Activated CD8-positive, alpha-beta memory T cell treated with anti-CD3 and anti-CD28 coated beads for 4 hours (primary cell): ENCODE measurements at places on chromosomes 1 and 21.

DNA sequence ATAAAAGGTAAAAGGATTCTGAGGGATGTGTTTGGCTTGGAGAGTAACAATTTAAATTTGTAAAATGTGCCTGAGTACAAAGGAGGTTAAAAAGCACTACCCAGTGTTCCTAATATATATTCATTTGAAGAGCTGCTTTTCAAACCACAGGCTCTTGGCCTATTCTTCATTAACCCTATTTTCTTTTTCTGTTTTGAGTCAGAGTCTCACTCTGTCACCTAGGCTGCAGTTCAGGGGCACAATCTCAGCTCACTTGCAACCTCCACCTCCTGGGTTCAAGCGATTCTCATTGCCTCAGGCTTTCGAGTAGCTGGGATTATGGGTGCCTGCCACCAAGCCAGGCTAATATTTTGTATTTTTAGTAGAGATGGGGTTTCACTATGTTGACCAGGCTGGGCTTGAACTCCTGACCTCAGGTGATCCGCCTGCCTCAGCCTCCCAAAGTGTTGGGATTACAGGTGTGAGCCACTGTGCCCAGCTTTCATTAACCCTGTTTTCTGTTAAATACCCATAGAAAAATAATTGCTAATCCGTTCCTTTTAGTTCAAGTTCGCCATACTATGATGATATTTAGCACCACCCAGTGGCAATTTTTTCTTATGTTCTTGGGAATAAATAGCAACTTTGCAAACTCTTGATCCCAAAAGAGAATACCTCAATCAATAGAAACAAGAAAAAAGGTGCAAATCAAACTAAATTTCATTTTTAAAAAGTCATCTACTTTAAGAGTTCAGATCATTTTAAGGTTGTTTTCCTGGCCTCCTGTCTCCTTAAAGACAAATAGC, 30.5 kb downstream of the ZBTB8OS start:
- DNase-seq, result no peak

DNA sequence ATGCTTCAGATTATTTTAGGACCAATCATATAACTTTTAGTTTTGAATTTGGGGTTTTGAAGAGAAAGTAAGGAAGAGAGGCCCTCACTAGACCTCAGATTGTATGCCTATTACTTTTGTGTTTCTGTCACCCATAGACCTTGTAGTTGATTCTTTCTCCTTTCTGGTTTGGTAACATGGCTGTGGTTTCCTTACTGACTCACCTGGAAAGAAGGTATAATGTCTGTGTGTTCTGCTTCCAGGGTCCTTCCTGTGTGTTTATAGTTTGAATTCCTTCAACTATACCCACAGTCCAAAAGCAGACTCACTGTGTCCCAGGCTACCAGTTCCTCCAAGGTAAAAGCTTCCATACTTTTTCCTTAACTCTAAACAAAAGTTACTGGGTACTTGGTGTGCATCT, 8.1 kb downstream of the SLC44A3 start:
- DNase-seq, result no peak

- no peak for DNase-seq
These were observed 555.9 kb downstream of the LMO4 start for GRCh38 chr1:87884581-87884980.

DNA sequence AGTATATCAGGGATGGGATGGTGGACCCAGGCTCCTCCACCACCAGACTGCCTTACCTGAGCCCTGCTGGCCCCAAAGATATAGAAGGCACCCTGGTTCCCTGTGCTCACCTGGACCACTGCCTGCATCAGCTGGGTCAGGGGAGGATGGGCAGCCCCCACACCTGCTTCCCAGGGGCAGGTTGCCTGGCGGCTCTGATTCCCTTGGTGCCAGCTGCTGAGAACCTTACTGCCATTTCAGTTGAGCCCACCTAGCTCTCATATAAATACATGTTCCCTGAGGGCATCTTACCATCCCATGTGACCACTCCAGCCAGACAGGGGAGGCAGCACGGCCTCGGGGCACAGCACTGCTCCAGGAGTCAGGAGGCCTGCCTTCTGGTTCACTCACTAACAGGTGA, 24.4 kb downstream of the PSEN2 start:
- no peak for DNase-seq

- DNase-seq, result no peak
These were observed at the start of gene BATF3 for GRCh38 chr1:212699625-212700222. Gene BATF3 (minus strand): TSS chr1:212699840. CDS start chr1:212699762, 78 bp downstream.

DNA sequence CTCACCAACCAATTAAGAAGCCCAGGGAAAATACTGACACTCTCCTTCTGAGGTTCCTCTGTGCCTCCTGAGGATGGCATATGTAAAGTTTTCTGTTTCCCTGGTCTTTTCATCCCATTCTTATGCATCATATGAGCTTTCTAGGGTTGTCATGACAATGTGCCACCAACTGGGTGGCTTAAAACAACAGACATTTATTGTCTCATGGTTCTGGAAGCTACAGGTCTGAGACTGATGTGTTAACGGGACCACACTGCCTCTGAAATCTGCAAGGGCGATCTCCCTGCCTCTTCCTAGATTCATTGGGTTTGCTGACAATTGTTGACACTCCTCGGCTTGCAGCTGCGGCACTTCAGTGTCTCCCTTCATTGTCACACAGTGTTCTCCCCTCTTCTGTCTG, 308.4 kb downstream of the RGS7 start:
- no peak for DNase-seq

- no peak for DNase-seq
These were observed 11.8 kb downstream of the LMX1A start for GRCh38 chr1:165344736-165345135.

DNA sequence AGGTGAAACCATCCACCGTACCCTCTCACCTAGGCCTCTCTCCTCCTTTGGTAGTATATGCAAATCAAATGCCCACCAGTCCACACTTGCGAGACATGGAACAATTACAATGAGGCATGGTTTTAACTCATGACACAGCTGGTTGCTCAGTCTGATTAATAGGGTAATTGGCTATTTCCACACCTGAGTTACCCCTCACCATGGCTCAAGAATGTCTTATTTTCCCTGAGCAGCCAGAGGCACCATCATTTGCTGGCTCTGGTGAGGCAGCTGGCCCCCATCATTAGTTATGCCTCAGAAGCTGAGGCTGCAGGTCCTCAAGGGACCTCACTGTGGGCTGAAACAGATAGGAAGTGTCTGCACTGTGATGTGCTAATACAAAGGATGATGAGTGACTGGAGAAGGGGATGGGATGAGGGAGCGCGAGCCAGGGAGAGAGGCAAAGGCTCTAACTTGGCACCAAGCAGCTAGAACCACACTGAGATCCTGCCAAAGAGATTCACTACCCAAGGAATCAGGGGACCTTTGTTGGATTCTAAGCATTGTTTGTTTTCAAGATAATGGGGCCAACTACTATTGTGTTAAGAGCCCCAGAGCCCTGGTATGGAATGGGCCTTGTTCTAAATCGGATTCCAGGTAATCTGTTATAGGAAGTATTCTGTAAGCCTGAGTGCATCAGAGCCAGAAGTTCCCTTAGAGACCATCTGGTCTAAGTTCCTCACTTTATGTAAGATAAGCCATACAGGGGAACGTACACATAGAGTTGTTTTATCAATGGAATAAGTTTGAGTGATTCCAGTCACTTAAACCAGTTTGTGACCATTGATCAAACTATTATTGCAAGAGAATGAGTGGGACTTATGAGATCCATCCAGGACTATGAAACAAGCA, 80.0 kb upstream of the CNTN2 start:
- DNase-seq, result no peak

- DNase-seq, result no peak
These were observed 69.6 kb downstream of the SDCCAG8 start for GRCh38 chr1:243325305-243325890.

- no peak for DNase-seq
These were observed 3.8 kb upstream of the SELENON start for GRCh38 chr1:25795946-25796810.

GRCh38 chr1:109083923-109084322, 6.6 kb upstream of the TMEM167B start:
- DNase-seq, result no peak

DNA sequence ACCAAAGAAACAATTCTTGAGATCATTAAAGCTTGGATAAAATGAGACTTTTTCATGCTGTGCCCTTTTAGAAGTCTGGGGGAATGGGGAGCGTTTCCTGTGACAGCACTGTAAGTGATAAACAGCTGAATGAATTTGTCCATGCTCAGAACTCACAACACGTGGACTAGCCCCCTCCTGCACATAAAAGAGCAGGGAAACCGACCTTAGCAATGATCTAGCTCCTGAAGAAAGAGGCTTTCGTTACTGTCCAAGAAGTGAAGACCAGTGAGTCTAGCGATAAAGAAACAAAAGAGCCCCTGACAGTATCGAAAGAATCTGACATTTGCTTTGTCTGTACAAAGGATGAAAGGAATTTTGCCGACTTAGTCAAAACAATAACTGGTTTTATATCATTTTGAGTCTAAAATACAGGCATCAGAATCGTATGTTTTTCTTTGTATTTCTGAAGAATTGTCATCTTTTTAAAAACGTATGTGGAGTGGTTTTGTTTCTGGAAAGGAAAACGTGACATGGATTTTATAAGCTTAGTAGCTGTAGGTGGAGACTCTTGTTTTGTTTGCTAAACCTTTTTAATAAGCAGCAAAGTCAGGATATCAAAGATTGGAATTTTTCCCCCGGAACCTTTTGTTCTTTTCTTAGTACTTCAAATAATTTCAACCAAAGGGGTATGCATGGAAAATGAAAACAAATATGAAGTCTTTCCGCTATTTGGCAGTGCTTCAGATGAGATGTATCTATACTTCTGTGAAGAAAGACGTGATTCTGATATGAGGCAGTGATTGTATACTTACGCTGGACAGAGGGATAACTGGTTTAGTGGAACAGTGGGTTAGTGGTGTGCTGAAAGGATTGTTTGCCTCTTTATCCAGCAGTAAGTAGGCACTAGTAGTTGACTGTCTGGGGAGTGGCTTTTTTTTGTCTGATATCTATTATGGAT, 61.0 kb downstream of the MAST2 start:
- DNase-seq, result no peak

DNA sequence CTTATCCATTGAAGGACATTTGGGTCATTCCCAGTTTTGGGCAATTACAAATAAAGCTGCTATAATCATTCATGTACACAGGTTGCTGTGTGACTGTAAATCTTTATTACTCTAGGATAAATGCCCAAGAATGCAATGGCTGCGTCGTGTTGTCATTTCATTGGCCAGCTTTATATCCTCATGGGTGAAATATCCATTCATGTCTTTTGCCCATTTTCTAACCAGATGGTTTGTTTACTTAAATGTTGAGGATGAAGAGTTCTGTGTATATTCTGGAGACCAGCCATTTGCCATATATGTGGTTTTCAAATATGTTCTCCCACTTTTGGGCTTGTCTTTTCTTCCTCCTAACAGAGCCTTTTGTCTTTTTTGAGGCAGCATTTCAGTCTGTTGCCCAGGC, 25.3 kb downstream of the TRIM11 start:
- no peak for DNase-seq

DNA sequence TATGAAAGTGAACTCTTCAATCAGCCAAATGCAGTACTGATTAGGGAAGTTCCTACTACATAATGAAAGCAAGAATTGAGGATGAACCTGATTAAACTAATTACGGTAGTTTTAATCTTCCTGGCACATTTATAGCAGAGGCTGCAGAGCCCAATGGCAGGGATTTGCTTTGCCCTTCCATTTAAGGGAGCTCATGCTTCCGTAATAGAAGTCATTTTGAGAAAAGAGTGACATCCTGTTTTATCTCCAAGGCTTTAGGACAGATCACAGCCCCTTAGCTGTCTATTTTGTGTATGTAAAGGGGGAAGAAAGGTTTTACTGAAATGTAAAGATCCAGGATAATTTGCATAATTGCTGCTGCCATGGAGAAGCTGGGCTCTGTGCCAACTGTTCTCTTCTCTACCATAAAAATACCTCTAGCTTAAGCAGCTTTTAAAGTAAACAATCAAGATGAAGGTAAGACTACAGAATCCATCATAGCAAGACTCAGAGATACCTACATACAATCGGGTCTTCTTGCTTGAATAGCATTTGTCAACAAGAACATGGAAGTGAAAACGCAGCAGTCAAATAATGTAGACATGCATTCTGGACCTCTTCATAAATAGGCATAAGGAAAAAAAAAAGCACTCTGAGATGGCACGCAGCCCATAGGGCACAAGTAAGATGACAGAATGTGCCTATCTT, 62.5 kb downstream of the ASH1L start:
- DNase-seq, result no peak

DNA sequence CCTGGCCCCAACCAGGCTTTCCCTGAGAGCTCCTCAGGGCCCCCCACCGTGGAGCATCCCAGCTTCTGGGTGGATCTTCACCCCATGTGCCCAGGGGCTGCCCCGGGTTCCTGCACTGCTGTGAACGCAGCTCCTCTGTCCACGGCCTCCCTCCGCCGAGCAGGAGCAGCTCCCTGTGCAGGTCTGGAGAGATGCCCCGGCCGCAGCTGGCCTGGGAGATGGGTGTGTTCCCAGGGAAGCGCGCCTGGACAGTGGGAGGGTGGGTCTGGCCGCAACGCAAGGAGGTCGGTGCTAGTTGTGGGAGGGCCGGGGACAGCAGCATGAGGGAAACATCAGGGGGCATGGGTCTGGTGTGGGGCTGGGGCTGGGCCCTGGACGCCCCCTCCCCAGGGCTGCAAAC, 71.3 kb downstream of the MORN1 start:
- DNase-seq, result no peak

GRCh38 chr1:22317920-22318243, 133.8 kb upstream of the ZBTB40 start:
- DNase-seq, result no peak

GRCh38 chr1:6103111-6103853, 57.6 kb downstream of the KCNAB2 start:
- DNase-seq, result no peak

- DNase-seq, result no peak
These were observed 35.6 kb downstream of the MRPL39 start for GRCh38 chr21:25571726-25572121.

- no peak for DNase-seq
These were observed 607.7 kb upstream of the USP24 start for GRCh38 chr1:55822891-55823290.

DNA sequence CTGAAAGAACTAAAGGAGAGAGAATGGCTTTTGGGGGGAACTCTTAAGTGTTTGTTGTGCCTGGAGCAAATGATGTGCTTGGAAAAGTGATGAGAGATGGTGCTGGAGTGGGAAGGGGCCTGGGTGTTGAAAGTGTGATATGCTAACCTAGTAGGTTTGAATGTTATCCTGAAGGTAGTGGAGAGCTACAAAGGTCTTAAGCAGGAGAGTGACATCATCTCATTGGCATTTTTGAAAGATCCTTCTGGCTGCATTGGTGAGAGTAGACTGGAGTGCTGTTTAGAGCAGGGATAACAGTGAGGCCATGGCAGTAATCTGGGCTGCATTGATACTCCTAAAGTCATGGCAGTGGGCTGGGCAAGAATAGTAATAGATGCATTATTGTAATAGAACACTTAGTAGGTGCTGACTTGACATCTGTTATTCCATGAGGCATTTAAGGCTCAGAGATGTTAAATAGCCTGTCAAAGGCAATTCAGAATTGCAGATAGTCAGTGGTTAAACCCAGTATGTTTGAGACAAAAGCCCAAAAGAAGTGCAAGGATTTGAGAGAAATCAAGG, 44.5 kb downstream of the MDM4 start:
- no peak for DNase-seq

- DNase-seq, result no peak
These were observed 26.6 kb downstream of the SRSF11 start for GRCh38 chr1:70247768-70248167.

GRCh38 chr1:190101756-190102155, 375.9 kb downstream of the BRINP3 start:
- DNase-seq, result no peak

- DNase-seq, result no peak
These were observed 556.1 kb downstream of the BRINP3 start for GRCh38 chr1:189921613-189922012.

GRCh38 chr1:94000510-94001282, 91.5 kb upstream of the GCLM start:
- no peak for DNase-seq

- no peak for DNase-seq
These were observed 1.4 kb downstream of the MAB21L3 start for GRCh38 chr1:116112388-116113140.
